ENCODE measurements at places on chromosomes 4 and X.
A peak's percentile ranks its signal among the peaks of the same experiment; 100 is the strongest.

- DNase-seq, result no peak
Measured at GRCh38 chr4:166662266-166662843, 571.9 kb downstream of the SPOCK3 start.

GRCh38 chr4:98728433-98728832 lies 70.0 kb upstream of the TSPAN5 start:
- DNase-seq, result peak; percentile 78

DNA sequence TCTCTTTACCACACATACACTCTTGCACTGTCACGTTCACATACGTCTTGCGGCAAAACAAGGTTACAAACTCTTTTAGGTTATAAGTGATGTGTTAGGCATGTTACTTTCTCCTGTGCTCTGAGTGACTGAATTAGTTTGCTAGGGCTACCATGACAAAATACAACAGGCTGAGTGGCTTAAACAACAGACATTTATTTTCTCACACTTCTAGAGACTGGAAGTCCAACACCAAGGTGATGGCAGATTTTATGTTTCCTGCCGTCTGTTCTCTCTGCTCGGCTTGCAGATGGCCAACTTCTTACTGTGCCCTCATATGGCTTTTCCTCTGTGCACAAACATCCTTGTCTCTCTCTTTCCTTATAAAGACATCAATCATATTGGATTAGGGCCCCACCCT lies 1224.3 kb upstream of the TENM3 start:
- no peak for DNase-seq

DNA sequence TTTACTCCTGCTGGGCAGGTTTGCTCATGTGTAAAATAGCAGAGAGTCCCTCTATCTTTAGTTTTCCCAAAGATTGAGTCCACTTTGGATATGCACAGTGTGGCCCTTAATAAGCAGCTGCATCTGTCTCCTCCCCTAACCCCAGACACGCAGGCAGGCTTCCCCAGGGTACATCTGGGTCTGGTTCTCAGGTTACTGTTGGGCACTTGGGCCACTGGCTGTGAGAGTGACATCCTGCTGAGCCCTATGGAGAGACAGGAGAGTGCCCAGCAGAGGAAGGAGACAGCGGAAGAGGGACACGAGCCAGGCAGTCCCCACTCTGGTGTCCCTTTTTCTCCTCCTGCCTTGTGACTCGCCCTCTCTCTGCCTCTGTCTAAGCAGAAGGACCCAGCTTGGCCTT lies 16.0 kb downstream of the XK start:
- no peak for DNase-seq

DNA sequence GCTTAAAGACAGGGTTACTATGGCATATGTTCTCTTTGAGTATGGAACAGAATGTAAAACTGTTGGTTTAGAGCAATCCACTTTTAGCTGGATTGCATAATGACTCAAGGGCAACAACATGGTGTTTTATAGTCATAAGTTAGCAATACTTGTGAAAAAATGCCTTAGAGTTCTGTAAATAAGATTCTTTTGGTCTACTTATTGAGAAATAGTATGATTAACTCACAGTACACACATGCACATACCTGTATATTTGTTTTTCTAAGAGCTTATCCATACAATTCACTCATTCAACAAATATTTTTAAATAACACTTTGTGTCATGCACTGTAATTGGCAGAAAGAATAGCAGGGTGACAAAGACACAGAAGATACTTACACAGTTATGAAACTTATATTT lies 1415.5 kb downstream of the PCDH7 start:
- peak; percentile 6 for DNase-seq

DNA sequence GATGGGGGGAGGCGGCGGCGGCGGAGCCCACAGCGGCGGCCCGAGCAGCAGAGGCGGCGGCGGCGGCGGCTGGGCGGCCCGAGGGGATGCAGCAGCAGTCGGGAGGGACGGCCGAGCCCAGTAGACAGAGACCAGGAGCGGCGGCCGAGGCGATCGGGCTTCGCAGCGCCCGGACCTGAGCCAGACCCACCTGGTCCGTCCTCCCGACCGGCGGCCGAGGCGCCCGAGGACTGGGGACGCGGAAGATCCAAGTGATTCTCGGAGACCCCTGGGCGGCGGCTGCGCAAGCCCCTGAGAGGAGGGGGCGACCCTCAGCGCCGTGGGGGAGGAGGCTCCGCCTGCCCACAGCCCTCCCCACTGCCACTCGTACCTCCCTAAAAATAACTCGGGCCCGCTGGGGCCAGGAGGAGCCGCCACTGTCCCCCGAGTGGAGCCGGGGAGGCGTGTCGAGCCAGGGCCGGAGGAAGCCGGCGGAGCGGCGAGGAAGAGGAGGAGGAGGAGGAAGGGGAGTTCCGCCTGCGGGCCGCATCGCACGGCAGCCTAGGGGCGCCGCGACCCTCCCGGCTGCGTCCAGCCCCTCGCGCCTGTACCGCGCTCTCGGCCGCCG lies 608 bp downstream of the RAPGEF2 start:
- no peak for DNase-seq

DNA sequence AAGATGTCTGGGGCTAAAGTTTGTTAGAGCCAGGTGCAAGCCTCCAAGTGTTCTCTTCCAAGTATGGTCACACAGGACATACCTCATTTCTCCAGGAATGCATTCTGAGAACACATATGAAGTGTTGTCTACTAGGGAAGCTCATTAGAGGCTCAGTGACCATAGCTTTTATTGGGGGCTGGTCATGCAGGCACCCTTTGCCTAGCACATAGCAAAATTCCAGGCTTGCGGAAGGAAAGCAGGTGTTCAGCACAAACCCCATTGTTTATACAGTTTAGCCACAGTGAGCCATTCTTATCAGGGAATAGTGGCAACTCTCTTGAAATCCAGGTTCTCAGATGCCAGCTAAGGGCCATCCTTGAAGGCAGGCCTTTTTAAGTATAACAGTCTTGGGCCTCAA lies 339.4 kb upstream of the ZCCHC13 start:
- peak; percentile 27 for DNase-seq

- no peak for DNase-seq
Measured at GRCh38 chr4:73206236-73206635, 52.4 kb downstream of the ANKRD17 start.

DNA sequence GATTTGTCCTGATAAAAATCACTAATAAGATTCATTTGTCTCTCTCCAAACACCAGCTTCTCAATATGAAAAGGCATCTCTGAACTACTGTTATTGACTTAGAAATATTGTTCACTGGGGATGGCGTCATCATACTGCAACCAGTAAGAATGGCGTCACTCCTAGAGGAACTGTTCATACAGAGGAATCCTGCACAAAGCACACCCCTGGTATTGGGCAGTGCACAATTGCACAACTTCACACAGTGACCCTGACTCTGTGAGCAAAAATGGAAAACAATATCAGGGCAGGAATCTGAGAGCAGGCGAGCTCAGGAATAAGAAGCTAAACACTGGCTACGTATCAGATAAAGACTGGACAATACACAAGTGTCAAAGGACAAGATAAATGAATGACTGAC lies 66.7 kb upstream of the PNPLA4 start:
- no peak for DNase-seq

- DNase-seq, result no peak
Measured at GRCh38 chr4:48205107-48205506, 64.5 kb downstream of the TEC start.

DNA sequence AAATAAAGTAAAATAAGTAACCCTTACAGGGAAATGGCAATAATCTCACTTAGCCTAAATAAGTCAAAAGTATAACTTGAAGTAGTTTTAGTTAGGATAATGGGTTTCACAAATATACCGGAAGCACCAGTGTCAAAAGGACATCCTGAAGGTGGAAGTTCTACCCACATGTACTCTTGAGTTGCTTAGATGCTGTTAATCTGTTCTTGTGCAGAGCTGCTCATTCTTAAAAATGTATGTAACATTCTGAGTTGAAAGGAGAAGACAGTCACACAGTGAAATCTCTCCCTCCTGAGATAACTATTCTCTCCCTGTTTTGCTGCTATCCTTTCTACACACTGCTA lies 11.2 kb upstream of the CCNG2 start:
- DNase-seq, result no peak

DNA sequence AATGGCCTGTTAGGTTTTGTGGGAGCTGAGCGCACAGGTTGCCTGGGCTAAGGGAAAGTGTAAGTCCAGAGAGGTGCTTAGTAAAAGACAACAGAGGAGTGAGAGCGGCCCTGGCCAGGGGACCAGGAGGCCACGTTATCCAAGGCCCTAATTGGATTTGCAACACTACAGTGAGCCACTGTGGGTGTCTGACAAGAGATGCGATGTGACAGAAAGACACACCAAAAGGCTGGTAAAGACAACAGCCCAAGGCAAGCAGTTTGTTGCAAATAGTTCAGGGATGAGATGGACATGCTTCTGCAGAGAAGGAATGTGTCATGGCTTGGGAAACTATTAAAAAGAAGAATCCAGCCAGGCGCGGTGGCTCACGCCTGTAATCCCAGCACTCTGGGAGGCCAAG lies 162.7 kb upstream of the KIT start:
- no peak for DNase-seq

DNA sequence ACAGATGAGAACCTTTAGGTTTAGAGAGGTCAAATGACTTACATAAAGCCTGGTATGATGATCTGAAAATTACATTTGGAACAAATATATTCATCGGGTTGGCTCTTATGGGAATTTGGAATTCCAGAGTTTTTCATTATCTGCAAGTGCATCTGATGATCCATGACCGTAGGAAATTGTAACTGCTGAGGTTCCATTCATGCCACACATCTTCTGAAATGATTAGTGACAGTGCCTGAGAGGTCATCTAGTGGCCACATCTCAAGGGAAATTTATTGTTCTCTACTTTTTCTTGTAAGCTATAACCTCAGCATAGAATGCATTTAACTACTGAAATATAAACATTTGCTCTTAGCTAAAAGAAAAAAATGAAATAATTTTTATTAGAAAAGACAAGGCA lies 105.8 kb upstream of the NWD2 start:
- no peak for DNase-seq

- peak; percentile 47 for DNase-seq
Measured at GRCh38 chrX:15475021-15475420, 18.1 kb downstream of the PIR start.

DNA sequence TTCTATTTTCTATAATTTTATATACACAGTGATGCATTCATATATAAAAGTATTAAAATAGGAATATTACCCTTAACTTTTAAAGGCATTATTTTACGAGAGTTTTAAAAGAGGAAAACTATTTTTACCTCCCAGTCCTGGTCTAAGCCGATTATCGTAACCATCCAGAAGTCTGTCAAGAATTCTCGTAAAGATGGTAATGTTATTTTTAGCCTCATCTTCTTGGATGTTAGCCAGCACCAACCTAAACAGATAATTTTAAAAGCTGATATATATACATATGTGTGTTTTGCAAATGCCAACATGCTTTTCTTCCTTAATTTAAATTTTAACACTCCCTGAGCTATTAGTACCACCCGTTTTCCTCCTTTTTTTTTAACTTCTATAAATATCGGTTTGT lies 4.0 kb downstream of the GABRA2 start:
- no peak for DNase-seq

DNA sequence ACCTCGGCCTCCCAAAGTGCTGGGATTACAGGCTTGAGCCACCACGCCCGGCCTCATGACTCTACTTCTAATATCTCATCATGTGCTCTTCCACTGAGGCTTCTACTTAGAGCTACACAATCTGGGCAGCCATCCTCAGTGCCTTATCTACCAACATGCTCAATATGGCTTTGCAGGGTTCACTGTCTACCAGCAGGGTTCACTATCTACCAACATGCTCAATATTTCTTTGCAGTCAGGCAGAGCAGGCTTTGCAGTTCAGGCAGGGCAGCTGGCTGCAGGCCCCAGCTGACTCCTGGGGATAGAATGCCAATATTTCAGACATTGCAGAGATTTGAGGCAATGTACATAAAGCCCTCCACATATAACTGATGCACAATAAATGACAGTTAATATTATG lies 47.5 kb downstream of the PKD2 start:
- DNase-seq, result peak; percentile 23

DNA sequence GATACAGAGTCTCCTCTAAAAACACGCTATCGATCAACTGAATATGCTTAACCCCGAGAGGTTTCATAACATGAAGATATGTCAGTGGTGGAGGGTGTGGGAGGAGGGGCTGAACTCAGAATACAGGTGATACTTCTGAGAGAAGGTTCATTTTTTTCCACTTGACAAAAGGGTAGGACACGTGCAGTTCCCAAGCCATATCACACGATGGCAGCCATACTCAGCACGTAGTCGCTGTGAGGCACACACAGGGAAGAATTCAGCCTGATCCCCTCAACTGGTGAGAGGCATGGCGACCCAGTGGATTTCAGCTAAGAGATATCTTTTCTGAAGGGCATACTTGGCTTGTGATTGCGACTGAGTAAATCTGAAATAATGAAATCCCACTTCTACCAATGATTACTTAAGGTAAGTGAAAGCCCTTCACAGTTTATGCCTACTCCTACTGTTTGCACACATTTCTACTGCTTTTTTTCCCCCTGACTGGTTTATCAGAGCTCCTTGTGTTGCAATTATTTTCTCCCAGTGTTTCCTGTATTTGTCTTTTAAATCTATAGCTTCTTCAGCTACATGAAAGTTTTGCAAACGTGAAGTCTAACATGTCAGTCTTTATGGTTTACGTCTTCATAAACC lies 133.1 kb downstream of the CORIN start:
- no peak for DNase-seq

DNA sequence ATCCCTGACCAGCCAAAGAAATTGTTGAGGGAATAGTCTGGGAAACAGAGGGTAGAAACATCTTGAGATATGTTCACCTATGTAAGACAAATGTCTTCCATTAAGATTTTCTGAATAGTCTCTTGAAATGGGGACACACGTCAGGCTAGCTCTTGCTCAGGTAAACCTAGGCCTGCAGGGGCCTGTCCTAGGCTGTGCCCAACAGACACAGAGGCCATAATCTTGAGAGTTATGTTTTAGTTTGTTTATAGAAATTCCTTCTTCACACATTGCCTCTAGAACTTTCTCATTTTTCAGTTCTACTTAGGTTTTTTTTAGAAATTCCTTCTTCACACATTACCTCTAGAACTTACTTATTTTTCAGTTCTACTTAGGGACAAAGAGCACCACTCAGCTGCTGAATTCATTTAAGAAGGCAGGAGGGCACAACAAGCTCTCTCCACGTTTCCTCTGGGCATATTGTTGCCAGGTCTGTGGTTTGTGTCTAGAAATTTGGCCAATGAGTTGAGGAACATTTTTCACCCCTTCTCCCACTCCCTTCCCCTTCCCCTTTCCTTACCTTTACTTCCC lies 94.9 kb downstream of the ARHGAP24 start:
- no peak for DNase-seq

GRCh38 chr4:7156328-7156727 lies 36.0 kb upstream of the SORCS2 start:
- DNase-seq, result no peak

- DNase-seq, result peak; percentile 16
Measured at GRCh38 chr4:60948008-60948407, 252.1 kb upstream of the ADGRL3 start.

DNA sequence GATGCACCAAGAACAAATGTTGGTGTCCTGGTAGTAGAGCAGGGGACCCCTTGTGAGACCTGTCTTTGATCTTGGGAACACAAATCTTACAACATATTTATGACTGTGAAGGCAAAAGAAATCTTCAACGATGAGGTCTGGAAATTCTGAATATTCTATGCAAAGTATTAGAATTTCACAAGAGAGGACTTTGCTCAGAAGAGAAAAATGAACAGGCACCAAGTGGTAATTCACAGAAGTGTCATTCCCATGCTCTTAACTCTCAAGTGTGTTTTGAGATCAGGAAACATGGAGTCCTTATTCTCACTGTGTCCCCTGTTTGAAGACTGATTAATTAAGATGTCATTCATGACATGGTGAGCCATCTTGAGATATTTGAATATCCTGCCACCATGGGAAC lies 52.5 kb downstream of the COQ2 start:
- no peak for DNase-seq
